ENCODE measurements at places on chromosomes 7 and 10.

GRCh38 chr7:101911800-101912715 lies 94.6 kb downstream of the CUX1 start:
- no peak for DNase-seq

- DNase-seq, result no peak
Measured at GRCh38 chr10:131803860-131804425, 96.9 kb upstream of the PPP2R2D start.

DNA sequence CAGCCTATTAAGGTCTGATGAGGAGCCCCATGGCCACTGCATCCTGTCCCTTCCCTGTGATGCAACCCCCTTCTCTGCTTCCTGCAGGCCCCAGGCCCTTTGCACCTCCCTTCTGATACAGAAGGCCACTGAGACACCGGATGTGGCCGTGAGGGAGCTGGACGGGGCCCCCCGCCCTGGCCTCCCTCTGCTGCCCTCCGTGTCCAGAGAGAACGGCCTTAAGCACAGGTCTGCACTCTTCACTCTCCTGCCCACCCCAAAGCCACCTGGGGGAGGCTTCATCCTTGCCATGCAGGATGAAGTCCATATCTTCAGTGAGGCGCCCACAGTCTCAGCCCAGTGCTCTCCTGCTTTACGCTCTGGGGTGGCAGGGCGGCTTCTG lies 86.9 kb upstream of the GNA12 start:
- DNase-seq, result no peak

DNA sequence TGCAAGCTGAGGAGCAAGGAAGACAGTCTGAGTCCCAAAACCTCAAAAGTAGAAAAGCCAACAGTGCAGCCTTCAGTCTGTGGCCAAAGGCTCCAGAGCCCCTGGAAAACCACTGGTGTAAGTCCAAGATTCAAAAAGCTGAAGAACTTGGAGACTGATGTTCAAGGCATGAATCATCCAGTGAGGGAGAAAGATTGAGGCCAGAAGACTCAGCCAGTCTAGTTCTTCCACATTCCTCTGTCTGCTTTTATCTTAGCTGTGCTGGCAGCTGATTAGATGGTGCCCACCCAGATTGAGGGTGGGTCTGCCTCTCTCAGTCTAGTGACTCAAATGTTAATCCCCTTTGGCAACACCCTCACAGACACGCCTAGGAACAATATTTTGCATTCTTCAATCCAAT lies 20.1 kb upstream of the MDFIC start:
- no peak for DNase-seq

- DNase-seq, result no peak
Measured at GRCh38 chr10:17047908-17048307, 81.7 kb downstream of the CUBN start.

DNA sequence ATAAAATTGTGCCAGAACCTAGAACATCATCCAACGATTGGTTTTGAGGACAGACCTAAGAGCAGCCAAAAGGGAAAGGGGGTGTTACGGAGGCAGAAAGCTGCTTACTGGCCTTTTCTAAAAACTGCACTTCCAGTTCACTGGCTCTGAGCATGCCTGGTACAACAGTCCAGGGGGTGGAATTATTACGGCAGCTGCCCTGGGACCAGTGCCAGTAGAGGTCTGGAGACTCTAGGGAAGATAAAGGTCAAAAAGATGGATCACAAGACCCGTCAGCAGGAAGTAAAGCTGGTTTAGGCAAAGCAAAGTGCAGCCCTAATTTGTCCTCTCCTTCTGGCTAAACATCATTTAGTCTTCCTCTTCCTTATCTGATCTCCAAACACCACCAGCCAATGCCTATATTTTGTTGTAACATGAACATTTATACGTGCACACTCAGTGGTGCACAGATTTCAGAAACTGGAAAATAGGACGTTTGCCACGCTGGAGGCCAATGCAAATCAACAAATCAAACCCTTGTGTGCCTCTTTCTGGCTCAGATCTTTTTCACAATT lies 216.4 kb upstream of the DPP6 start:
- peak; percentile 62 for DNase-seq

GRCh38 chr10:21048068-21048467 lies 151.0 kb upstream of the NEBL start:
- DNase-seq, result no peak

DNA sequence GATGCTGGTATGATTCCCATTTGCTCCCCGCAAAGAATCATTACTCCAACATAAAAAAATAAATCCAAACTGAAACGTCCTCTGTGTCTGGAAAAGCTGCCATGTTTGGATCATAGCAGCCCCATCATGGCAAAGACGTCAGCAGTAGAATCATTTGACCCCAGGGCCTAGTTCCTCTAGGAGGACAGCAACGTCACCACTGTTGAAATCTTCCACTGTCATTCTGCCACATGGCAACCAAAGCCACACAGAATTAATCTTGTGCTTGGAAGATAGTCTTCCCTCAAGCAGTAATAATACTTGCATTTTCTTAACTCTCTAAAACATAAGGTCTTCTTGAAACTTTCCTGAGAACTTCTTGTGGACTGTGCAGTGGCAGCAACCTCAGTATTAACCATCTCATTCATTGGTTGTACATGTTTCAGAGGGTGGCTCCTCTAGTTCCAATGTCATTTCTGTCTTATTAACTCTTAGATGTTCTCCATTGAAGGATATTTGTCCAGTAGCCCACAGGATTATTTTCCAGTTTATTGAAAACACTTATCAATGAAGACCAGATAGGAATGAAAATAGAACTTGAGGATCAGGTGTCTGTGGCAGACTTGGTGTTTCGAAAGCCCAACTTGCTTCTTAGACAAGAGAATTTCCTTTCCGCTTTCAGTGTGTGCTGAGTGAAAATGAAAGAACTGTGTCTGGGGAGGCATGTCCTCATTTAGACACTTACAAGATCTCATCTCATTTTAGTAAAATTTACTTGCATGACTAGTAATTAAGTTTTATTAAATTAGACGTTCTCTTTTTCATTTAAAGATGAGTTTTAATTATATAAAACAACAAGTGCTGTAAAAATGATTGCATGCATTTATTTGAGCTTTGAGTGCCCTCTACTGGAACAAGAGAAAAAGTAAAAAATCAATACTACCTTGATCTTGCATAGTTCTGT lies 28.9 kb upstream of the INHBA start:
- DNase-seq, result no peak

DNA sequence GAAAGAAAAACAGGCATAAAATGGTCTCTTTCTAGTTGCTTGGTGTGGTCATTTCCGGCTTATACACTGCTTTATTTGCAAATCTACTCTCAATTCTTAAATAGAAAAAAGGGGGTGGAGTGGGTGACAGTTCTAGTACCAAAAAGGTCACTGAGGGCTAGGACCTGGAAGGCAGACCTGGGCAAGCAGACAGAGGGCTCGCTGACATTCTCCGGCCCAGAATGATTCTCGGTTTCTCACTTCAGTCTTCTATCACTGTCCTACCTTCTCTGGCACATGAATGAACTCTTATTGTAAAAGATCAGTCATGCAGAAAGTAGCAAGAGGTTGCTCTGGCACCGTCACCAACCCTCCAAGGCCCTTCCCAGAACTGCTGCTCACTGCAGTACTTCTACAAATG lies 54.0 kb downstream of the MALSU1 start:
- DNase-seq, result no peak

DNA sequence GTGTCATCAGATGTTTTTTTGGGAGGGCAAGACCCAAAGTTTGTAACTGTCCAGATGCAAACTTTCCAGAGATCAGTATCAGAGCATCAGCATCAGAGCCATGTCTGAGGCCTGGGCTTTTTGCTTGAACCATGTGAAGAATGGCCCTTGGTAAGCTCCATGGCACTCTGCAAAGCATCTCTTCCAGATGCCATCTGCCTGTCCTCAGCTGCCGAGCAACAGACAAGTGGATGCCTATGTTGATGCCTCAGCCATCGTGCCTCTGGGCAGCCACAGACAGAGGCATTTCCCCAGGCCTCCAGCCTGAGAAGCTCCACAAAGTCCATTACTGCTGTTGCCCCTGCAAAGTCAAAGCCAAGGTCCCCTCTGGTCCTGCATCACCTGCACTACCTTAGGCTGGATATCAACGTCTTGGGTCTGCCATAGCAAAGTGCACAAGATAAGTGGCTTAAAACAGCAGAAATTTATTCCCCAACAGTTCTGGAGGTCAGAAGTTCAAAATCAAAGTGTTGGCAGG lies 670.2 kb upstream of the MKI67 start:
- no peak for DNase-seq

DNA sequence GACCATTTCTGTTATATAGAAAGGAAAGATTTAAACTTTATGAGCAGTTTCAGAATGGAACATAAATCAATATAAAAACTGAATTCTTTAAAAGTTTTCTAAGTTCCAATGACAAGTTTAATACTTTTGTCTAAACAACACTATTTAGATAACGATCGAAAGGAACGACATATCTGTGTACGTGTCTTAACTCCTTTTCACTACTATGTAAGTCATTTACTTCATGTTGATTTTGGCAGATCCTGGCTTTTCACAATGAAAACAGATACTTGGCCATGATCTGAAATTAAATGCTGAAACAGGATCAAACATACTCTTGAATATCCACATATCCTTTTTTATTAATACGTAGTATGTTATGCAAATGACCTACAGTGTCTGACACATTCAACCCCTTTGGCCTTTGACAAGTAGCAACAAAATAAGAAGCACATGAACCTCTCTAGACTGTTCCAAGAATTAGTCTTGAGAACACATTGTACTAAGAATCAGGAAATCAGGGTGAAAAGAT lies 41.9 kb downstream of the RNLS start:
- no peak for DNase-seq

DNA sequence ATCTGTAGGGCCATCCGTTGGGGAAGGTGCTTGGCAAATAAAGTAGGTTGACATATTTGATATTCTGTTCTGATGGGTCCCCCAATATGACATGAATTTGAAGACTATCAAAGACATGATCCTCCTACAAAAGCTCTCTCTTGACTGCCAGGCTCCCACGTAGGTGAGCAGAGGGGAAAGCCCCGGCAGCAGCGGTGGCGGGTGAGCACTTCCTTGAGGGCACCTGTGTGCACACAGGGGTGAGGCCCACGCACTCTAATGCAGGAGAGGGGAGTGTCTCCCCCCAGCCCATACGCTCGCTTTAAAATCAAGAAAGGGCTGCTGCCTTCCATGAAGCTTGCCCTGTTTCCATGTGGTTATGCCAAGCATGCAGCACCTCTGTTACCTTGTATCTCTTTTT lies 100.4 kb downstream of the TAX1BP1 start:
- DNase-seq, result no peak

GRCh38 chr7:25951414-25952260 lies 200.4 kb upstream of the NFE2L3 start:
- DNase-seq, result peak; percentile 28

DNA sequence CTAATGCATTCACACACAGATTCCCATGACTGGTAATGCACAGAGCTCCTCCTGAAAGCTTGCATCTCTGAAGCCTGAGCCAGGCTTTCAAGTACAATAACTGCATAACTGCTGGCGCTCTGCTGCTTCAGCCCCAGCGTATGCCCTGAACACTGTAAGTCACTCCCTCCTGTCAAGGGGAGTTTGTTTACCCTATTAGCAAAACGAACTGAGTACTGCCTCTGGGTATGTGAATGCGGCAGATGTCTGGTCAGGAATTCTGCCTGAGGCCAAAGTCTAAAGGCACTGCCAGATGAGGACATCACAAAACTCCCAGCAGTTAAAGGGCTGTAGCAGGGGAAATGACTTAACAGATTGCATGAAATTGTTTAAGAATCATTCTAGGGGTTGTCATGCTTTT lies 97.7 kb downstream of the NRCAM start:
- no peak for DNase-seq

- no peak for DNase-seq
Measured at GRCh38 chr10:124200011-124200410, 106.6 kb upstream of the CHST15 start.

- no peak for DNase-seq
Measured at GRCh38 chr7:50502947-50503346, 52.8 kb upstream of the FIGNL1 start.

GRCh38 chr10:118595598-118596425 lies at the start of gene PRLHR:
Gene PRLHR (minus strand): TSS chr10:118595648. CDS start chr10:118595244, 404 bp downstream.
- DNase-seq, result no peak

DNA sequence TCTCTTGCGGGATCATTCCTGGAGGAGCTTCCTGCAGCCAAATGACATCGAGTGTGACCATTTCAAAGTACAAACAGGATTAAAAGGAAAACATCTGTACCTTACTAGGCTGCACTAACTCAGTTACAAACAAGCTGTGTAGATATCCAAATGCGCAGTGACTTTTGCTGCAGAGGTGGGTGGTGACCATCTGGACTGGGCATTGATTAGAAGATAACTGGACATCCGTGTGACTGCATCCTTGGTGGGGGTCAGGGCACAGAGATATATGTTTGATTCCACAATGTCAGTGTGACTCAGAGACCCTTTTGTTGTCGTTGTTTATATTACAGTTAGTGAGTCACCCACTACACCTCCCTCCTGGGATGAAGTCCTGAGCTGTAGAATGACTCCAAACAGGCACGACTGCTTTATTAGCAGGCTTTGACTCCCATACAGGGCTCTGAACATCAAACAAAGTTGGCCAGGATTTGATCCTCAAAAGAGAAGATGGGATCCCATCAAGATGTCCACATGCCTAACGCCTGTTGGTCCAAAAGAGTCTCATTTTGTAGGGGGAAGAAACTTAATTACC lies 56.7 kb upstream of the SDK1 start:
- no peak for DNase-seq

- peak; percentile 11 for DNase-seq
Measured at GRCh38 chr7:146736446-146737190, 620.0 kb downstream of the CNTNAP2 start.

- DNase-seq, result no peak
Measured at GRCh38 chr10:116269619-116270018, 3.4 kb downstream of the GFRA1 start.

DNA sequence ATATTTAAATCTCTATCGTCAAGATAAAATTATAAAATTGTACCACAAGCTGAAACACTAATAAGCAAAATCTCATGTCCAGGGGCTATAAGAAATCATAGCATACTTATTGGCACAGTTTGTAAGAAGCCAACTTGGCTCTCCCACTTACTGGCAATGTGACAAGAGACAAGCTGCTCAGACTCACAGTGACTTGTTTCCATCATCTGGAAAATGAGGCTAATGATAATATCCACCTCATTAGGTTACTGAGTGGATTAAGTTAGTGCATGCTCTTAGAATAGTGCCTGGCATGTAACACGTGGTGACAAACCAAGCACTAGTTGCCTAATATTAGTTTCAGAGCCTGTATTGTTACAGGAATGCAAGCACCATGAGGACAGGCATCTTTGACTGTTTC lies 234.4 kb downstream of the GLI3 start:
- no peak for DNase-seq

DNA sequence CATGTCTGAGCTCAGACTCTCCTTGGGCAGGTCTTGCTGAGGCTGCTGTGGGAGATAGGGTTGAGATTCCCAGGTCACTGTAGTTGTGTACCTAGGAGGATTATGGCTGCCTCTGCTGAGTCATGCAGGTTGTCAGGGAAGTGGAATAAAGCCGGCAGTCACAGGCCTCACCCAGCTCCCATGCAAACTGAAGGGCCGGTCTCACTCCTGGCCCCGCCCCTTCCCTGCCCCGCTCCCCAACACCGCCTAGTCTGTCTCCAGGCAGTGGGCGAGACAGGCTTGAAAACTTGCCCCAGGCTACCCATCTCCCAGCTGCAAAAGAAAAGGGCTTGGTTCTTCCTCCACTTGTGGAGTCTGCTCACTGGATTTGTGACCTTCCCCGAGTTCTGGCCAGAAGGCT lies 41.6 kb upstream of the SDHAF3 start:
- peak; percentile 17 for DNase-seq

- DNase-seq, result no peak
Measured at GRCh38 chr10:72794260-72794659, 99.3 kb upstream of the OIT3 start.

Data from RPMI8226 (cell line).